ENCODE measurements at places on chromosomes 11 and 22.

DNA sequence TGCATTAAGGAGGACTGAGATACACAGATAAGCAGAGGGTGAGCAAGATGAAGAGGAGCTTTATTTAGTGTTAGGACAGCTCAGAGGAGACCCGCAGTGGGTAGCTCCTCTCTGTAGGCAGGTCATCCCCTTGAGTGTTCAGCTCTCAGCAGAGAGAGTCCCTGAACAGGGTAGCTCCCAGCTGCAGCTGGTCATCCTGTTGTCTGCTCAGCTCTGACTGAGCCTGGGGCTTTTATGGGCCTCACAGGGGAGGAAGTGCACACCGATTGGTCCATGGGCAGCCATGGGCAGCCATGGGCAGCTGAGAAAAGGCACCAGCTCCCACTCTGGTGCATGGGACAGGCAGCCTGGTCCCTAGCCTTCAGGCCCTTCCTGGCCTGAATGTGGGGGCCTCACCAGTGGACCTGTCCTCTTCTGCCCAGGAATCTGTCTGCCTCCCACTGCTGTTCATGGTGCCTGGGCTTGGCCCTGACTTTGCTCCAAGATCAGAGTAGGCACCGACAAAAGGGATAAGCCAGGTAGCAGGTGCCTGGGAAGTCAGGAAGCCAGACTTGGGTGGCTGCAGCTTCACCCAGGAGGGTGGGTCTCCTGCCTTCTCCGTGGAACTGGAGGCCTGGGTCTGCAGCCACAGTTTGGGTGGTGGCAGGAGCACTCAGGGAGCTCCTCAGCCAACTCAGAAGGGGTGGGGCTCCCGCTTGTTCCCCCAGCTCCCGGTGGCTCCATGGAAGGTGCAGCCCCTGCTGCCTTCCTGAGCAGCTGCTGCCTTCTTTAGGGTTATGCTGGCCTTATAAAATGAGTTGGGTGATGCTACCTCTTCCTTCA, 54.7 kb downstream of the MYEOV start:
- DNase-seq, result no peak

- no peak for DNase-seq
Observed at GRCh38 chr11:108486331-108486730, 11.9 kb downstream of the POGLUT3 start.

DNA sequence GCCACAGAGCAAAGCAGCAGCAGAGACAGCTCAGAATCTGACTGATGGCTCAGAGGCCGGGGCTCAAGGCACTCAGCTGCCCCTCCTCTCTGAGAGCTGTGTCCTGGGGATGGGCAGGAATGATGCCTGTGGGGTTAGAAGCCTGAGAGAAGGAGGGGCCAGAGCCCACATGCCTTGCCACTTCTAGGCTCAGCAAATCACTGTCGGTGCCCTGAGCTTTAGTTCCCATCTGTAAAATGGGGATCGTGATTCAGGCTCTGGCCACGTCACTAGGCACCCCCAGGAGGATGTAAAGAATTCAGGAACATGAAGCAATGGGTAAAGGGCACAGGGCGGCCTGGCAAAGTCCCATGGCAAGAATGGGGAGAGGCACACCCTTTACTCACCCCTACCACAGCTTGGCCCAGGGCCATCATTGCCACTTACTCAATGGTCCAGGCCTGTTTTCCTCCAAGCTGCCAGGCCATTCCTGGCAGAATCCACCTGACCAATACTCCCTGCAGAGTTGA, 3.4 kb upstream of the CDC42EP2 start:
- peak; percentile 81 for DNase-seq

DNA sequence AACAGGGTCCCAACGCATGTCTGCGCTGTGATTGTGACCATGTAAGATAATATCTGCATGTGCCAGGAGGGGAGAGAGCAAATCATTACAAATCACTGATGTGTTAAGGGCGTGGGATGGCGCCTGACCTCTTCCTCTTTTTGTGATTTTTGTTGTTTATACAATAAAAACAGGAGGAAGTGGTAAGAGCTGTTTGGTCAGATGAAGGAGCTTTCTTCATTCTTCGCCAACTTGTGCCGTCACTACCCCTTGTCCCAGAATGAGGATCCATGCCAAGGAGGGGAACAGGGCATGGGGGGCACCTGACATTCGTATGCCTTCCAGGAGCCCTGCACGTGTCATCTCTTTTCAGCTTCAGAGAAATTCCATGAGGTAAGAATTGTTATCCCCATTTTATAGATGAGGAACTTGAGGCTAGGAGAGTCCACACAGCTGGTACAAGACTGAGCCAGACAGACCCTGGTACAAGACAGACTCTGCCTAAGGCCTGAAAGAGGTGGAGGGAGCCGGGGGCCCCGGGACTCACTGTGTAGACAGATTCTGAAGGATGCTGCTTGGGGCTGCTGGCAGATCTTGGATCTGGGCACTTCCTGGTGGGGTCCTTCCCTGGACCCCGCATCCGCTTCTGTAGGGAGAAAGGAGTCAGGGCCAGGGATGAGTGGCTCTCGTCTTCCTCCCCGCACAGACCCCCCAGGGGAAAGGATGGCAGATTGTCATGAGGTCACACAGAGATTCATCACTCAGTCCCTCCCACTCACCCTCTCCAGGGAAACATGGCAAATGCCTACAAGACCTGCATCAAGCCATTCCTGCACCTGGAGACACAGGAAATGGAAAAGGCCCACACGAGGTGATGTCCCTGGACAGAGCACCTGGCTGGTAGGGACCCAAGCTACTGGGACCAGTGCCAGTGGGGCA, 34.6 kb downstream of the NFAM1 start:
- peak; percentile 94 for DNase-seq

DNA sequence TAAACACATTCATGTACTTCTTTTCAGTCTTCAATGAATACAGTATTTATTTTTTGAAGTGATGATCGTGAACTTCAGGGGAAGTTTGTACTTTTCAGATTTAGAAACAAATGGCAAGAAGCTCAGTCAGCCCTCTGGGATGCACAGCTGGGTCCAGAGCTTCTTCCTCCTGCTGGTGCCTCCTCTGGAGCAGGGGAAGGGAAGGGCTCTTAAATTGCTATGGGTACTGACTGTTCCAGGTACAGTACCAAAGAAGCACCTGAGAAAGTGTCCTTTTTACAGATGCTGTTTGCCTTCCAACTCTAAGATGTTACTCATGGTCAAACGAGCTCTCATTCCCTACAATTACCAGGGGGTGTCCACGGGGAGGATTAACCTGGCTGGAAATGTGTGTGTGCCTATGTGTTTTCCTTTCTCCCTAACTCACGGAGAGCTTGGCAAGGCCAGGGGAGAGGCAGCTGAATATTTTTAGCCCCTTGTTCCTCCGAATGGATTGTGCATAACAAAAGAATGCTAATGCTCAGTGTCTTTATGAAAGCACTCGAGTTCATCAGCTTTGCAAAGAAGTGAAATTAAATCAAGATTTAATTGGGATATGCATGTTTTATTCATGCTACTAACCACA, 313.7 kb upstream of the CADM1 start:
- no peak for DNase-seq

GRCh38 chr11:130400781-130401483, 27.5 kb downstream of the ADAMTS8 start:
- peak; percentile 71 for DNase-seq

- DNase-seq, result no peak
Observed at GRCh38 chr22:38760477-38761201, 4.8 kb upstream of the SUN2 start.

Data from suppressor macrophage treated with lipopolysaccharide for 4 hours (primary cell).